IMR-90 (cell line): ENCODE measurements at places on chromosomes 13 and 19. TPM values are rescaled to one million over a fixed set of nuclear protein-coding genes. Genes with fewer than 3 reads are reported as not detected.

DNA sequence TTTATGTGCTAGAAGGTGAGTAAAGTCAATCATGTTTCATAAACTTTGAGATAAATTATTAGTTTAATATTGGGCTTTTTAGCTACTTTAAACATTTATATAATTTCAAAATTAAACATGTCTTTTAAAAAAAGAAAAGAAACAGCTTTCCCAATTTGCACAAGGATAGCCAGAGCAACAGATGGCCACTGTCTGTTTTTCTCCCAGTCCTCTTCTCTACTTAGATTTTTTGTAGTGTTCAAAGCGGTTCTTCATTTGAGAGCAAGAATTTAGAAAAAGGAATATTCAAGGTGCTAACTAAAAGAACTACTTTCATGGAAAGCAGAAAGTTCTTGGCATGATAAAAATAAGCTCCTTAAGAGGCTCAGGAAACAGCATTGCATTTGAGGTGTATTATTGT is 128.3 kb upstream of the MIR17HG start:
- H3K4me1 ChIP-seq, result no peaks in the 10 kb centered on the region
- H3K27me3 ChIP-seq, result no peaks in the 10 kb centered on the region
- H3K36me3 ChIP-seq, result no peaks in the 10 kb centered on the region

DNA sequence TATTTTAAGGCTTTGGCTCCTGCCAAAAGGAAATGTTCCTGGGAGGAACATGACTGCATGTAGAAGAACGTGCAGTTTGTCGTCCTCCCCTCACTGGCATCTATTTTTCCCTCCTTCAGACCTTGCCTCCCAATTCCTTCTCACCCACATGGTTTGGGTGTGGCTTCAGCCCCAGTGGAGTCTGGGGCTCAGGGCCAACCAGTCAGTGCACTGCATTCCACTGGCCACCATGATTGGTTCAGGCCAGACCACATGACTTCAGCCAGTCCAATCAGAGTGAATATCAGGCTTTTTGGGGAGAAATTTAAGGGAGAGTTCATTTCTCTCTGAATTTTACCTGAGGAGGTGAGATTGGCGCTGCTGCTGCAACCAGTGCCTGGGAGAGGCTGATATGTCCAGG is 171.6 kb downstream of the ZIC5 start:
- no peak for DNase-seq
- no peaks in the 10 kb centered on the region for H3K4me1 ChIP-seq
- H3K36me3 ChIP-seq, result no peaks in the 10 kb centered on the region

CLDN10 gene
- not detected in 2 replicates for total RNA-seq

- H3K27ac ChIP-seq, result no peak overlapping the region
- H3K36me3 ChIP-seq, result no peaks in the 10 kb centered on the region
- H3K27me3 ChIP-seq, result peaks cover 3% of the 10 kb centered on the region; the same call in 1 of the 2 replicates
- peaks cover 19% of the 10 kb centered on the region for H3K4me1 ChIP-seq
- peak; percentile 89 for DNase-seq
These were observed 23.5 kb downstream of the POU2F2 start for GRCh38 chr19:42108527-42109389.

DNA sequence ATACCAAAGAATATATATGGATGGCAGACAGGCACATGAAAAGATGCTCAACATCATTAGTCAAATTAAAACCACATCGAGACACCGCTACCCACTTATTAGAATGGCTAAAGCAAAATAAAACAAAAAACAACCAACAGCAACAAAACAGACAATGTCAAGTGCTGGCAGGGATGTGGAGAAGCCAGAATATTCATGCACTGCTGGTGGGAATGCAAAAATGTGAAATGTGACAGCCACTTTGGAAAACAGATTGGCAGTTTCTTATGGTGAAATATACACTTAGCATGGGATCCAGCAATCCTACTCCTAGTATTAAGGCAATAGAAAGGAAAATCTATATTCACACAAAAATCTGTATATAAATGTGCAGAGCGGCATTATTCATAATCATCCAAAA is 8.6 kb downstream of the ELAVL1 start:
- H3K4me3 ChIP-seq, result no peak overlapping the region
- H3K27me3 ChIP-seq, result no peaks in the 10 kb centered on the region
- H3K36me3 ChIP-seq, result peaks cover 6% of the 10 kb centered on the region; the same call in 1 of the 2 replicates

DNA sequence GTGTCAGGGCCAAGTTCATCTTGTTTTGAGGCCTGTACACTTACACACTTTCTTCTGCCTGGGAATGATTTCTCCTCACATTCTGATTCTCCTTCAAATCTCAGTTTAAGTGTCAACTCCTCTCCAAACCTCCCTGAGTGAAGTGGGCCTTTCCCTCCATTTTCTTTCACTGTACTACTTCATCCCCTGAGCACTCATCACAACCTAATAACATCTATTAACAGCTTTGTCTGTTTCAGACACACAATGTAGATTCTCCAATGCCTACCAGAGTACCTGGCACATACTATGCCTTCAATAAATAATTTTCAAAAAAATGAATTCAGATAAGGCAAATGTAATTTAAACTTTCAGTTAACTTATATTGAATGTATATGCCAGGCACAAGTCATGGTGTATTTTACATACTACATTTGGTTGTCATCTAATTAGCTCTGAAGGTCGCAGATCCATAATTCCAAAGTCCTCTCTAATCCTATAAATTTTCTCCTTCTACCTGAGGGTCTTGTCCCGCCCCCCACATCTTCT is 357 bp upstream of the COG6 start:
- no peak for DNase-seq
- H3K27ac ChIP-seq, result no peak overlapping the region
- no peaks in the 10 kb centered on the region for H3K27me3 ChIP-seq

- no peak overlapping the region for H3K4me3 ChIP-seq
- H3K27me3 ChIP-seq, result no peaks in the 10 kb centered on the region
- no peaks in the 10 kb centered on the region for H3K36me3 ChIP-seq
- peak; percentile 53 for DNase-seq
- no peak overlapping the region for H3K27ac ChIP-seq
- peaks cover 3% of the 10 kb centered on the region; the same call in 1 of the 2 replicates for H3K4me1 ChIP-seq
These were observed 41.2 kb upstream of the KCTD4 start for GRCh38 chr13:45242070-45242469.

DNA sequence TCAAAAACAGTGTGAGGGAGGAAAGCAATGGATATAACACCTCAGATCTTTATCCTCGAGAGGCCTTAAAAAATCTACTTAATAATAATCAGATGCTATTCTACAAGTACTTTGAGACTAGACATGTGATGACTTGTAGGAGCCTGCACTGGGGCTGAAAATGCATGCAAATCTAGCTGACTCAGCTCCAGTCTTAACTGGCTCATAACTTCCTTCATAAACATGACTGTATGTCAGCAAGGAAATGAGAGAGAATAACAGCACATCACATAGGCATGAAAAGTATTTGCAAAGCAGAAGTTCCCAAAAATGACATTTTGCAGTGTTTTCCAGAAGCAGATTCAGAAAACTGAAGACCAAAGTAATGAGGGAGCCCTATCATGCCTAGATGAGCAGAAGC is 38.1 kb downstream of the PSG5 start:
- H3K36me3 ChIP-seq, result no peaks in the 10 kb centered on the region
- no peaks in the 10 kb centered on the region for H3K27me3 ChIP-seq
- peak overlapping the region; percentile 77; the same call in 1 of the 2 replicates for H3K27ac ChIP-seq
- H3K4me1 ChIP-seq, result peaks cover 6% of the 10 kb centered on the region
- H3K4me3 ChIP-seq, result no peak overlapping the region
- DNase-seq, result peak; percentile 93

PRKCG gene
- not detected in 2 replicates for total RNA-seq

DNA sequence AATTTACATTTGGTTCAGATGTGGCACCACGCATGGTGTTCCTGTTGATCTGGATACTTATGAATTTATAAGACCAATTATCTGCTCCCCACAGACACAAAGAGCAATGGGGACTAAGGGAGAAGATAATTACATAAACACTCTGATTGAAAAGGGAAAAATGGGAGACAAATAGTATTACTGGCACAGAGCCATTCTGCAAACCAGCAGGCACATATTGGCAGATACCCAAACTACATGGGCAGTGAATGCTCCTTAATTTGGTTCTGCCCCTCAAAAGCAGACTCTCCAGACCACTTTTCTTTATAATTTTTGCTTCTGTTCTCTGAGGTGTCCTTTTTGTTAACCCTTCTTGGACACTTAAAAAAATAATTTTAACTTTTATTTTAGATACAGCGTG is 1674.2 kb downstream of the PCDH9 start:
- DNase-seq, result no peak
- H3K36me3 ChIP-seq, result no peaks in the 10 kb centered on the region
- H3K4me1 ChIP-seq, result no peaks in the 10 kb centered on the region
- no peak overlapping the region for H3K4me3 ChIP-seq

SWSAP1 gene
- total RNA-seq, result 0.36 and 0.56 TPM in 2 replicates

- DNase-seq, result no peak
- no peak overlapping the region for H3K27ac ChIP-seq
- peaks cover 10% of the 10 kb centered on the region for H3K4me1 ChIP-seq
- H3K4me3 ChIP-seq, result peak overlapping the region; percentile 39
These were observed 1.0 kb downstream of the EPOR start for GRCh38 chr19:11382898-11383705.

PPP1R13L gene
- total RNA-seq, result 0.56 and 3.0 TPM in 2 replicates

GRCh38 chr13:40558656-40559055 is 107.8 kb downstream of the FOXO1 start:
- no peaks in the 10 kb centered on the region for H3K36me3 ChIP-seq
- no peaks in the 10 kb centered on the region for H3K4me1 ChIP-seq
- H3K4me3 ChIP-seq, result no peak overlapping the region
- H3K27me3 ChIP-seq, result peaks cover under 1% of the 10 kb centered on the region; the same call in 1 of the 2 replicates
- no peak overlapping the region for H3K27ac ChIP-seq
- no peak for DNase-seq

DNA sequence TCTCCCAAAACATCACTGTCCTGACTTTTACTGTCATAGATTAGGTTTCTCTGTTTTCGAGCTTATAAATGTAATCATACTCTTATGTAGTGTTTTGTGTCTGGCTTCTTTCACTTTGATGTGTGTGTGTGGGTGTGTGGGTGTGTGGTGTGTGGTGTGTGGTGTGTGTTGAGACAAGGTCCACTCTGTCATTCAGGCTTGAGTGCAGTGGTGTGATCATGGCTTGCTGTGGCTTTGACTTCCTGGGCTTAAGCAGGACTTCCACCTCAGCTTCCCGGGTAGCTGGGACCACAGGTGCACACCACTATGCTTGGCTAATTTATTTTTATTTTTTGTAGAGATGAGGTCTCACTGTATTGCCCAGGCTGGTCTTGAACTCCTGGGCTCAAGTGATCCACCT is 59.6 kb downstream of the PDS5B start:
- H3K4me3 ChIP-seq, result no peak overlapping the region
- DNase-seq, result no peak

DNA sequence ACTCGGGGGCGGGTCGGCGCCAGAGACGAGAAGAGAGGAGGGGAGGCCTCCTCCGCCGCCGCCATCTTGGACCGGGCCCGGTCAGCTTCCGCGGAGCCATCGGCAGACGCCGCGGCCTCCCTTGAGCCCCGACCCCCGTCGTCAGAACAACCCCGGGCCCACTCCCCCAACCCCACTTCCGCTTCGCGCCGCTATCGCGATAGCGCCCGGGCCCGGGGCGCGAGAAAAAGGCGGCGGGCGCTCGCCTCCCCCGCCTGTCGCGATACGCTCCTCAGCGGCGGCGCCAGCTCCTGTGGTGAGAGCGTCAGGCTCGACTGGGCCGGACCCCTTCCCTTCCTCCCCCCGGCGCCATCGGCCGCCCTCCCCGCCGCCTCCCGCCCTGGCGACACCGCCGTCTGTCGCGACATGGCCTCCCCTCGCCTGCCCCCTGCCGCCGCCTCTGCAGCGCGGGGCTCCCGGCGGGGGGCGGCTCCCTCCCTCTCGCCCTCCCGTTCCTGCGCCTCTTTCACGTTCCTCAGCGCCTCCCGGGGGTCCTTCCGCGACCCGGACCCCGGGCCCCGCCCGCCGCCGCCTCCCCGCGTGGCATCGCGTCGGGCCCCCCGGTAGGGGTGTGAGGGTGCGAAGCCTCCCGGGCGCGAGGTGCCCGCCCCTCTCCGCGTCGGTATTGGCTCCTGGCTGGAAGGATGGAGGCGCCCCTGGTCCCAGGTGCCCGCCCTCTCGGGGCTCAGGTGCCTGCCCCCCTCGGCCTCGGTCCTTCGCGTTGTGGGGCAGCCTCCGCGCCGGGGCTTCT is at the start of gene CNOT3:
Gene CNOT3 (plus strand): TSS at position 64 of the 790 bp plus-strand sequence. CDS start 5,217 bp downstream, outside the sequence.
- peaks cover 14% of the 10 kb centered on the region for H3K36me3 ChIP-seq
- no peaks in the 10 kb centered on the region for H3K27me3 ChIP-seq
- DNase-seq, result no peak
- peaks cover 10% of the 10 kb centered on the region for H3K4me1 ChIP-seq

SHC2 gene
- total RNA-seq, result under 0.01 TPM in 1 of 2 replicates, not detected in the other

RDH8 gene
- 0.18 TPM in 1 of 2 replicates, not detected in the other for total RNA-seq
